ENCODE measurements at places on chromosomes 1 and 21. TPM values are rescaled to one million over a fixed set of nuclear protein-coding genes. Genes with fewer than 3 reads are reported as not detected.

GRCh38 chr21:33266789-33267135 is 595 bp downstream of the IL10RB start:
- DNase-seq, result no peak

DNA sequence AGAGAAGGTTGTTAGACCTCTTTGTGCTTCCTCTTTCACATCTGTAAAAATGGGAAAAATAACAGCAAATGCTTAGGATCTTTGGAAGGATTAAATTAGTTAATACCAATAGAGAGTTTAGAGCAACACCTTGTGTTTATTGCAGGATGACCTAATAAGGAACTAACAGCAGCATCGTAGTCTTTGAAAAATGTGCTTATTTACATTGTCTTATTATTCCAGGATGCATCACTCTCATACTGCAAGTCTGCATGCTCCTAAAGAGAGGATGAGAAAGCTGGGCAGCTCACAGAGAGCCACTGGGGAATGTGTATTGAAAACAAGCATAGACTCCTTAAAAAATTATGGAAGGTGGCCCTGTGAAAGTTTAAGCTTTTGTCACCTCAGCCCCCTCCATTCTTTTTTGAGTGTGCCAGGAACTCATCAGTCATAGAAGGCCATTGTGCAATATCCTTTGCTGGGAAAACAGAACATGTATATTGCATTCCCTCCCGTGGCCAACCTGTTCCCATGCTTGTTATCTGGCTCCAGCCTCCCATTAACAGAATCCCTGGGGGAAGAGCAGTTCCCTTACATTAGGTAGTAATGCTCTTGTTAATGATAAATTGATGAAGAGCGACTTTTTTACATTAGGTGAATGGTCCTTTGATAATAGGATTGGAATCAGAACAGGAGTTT is 180.7 kb downstream of the ZNF326 start:
- no peak for DNase-seq

DNA sequence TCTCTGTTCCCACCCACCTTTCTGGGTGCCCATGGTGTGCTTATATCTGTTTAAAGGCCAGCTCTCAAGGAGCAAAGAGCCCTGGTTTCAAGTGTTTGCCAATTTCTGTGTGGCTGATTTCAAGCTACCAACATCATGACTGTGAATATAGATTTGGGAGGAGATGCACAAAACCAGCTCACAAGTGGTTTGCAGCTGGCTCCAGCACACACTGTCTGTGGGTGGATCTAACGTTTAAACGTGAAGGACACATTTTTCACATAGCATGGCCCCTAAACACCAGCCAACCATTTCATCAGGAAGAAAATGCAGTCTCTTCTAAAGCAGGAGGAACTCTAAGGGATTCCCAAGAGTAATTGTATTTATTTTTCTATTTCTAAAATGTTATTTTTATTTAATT is 65.2 kb downstream of the FCRL5 start:
- DNase-seq, result no peak

GRCh38 chr1:147624011-147624410 is 46.3 kb downstream of the ACP6 start:
- DNase-seq, result no peak

DNA sequence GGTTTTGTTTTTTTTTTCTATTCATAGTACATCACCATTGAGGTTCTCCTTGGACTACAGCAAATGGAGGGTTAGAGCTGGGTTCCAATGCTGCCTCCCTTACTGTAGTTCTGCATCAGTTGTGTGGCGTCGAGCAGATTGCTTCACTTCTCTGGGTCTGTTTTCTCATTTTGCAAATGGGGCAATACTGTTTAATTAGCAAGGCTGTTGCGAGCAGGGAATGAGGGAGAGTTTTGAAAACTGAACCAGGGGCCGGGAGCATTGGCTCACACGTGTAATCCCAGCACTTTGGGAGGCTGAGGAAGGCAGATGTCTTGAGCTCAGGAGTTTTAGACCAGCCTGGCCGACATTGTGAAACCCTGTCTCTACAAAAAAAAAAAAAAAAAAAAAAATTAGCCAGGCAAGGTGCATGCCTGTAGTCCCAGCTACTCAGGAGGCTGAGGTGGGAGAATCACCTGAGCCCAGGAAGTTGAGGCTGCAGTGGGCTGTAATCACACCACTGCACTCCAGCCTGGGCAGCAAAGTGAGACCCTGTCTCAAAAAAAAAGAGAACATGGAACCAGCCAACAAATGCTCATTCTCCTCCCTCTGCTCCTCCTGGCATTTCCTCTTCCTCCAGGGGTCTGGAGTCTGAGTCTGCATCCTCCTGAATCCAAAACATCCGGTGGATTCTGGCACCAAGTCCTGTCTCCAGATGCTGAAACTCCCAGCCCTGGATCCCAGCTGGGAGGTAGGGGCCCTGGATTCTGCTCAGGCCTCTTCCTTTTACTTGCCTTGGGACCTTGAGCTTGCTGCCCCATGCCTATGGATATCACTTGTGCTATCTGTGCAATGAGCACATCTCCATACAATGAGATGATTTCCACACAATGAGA is 3.7 kb upstream of the PLOD1 start:
- DNase-seq, result no peak

ZSWIM5 gene
- 15.9 TPM for total RNA-seq

CRYAA gene
- total RNA-seq, result not detected

S100A5 gene
- total RNA-seq, result not detected

DNA sequence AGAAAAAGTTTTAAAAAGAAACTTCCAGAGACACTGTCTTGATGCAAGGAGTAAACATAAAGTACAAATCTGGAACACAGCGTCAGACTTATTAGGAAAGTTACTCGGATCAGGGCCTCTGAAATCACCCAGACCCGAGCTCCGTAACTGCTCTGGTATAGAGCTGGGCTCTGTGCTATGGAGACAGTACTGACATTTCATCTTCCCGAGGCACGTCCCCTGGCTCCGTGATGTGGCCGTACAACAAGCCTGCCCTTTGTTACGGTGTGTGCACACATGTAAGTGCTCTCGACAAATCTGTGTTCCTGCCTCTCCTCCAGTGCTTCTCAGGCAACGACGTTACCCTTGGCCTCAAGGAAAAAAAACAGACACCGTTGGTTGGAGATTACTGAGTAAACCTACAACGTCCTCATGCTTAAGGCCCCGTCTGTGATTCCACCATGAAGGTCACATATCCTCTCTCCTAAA is 107.0 kb upstream of the IRF2BP2 start:
- no peak for DNase-seq

MTOR gene
- 38.7 TPM for total RNA-seq

DNA sequence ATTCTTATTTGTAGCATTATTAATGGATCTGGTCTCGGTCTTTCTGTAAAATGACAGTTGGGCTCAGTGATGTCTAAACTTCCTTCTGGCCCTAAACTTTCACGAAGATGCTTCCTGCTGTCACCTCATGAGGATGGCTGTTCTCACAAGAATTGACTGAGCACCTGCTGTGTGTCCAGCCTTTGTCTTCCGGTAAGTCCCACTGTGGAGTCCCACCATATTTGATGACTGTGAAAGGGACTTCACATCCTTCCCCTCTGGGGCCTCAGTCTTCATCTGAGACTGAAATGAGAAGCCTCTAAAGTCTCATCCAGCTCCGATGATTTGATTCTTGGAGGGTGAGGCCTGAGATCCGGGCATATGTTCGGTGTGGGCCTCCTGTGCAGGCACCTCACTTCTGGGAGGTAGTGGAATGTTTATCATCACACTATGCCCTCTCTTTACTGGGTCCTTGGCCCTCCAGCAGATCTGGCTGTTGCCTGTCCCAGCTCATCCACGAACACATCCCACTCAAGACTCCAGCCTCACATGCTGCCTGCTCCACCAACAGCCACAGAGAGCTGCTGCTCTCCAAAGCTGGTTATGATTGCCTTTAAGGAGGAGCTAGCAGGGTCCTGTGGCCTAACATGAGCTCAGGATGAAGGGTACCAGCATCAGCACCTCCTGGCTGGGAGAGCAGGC is 95.8 kb downstream of the KCNN3 start:
- no peak for DNase-seq

DNA sequence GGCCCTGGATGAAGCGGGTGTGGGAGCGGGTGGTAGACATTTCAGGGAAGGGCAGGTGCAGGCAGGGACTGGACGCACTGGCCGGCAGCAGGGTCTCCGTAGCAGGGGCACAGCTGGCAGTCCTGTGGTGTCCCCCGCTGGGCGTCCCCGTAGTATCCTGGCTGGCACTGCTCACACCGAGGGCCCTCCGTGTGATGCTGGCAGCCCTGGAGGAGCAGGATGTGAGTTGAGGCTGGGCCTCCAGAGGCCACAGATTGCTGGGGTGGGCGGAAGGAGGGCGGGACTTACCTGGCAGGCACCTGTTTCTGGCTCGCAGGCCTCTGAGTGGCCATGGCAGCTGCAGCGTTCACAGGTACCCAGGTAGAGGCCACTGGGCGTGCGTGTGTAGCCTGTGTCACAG is 62.3 kb downstream of the LDLRAD2 start:
- DNase-seq, result no peak

GRCh38 chr1:13540866-13541265 is 27.1 kb upstream of the LRRC38 start:
- DNase-seq, result no peak

DNA sequence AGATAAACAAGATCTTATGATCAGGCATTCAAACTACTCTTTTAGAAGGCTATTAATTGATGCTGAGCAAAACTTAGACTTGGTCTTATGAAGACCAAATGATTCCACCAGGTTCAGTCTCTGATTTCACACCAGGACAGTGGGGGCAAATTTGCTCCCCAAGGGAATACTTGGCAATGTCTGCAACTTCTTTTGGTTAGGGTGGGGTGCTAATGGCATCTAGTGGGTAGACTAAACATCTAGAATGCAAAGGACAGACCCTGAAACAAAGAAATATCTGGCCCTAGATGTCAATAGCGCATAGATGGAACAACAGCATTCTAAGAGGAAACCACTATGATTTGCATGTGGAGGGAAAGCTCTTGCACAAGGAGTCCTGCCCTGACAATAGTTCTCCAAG is 30.6 kb downstream of the DPT start:
- DNase-seq, result no peak

RC3H1 gene
- total RNA-seq, result 27.3 TPM

DNA sequence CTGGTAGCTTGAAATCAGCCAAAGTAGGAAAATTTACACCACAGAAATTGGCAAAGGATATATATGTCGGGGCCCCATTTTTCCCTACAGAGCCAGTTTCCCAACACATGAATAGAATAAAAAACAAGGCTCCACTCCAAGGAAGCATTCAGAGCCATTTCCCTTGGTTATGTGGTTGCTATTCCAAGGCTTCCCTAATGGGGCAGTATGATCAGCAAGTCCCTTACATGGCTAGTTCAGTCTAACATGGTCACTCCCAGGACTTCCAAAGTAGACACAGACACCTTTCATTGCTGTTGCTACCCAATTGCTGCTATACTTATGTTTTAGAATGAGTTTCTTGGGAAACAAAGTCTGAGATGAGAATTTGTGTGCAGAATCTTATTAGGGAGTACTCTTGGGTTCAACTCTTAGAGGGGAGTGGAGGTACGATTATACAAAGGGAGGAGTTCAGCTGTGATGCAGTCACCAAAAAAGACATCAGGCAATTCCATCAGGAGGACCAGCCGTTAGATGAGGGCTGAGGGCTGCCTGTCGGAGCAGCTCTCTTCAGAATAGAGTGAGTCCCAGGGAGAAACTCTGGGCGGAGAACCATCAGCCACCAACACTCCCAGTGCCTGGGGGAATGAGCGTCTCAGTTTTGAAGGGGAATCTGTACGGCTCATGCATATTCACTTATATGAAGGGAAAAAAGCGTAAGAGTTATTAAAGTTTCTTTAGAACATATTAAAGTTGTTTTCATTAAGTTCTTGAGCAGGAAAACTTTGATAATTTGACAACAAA is 92.9 kb downstream of the C21orf91 start:
- DNase-seq, result no peak

DNA sequence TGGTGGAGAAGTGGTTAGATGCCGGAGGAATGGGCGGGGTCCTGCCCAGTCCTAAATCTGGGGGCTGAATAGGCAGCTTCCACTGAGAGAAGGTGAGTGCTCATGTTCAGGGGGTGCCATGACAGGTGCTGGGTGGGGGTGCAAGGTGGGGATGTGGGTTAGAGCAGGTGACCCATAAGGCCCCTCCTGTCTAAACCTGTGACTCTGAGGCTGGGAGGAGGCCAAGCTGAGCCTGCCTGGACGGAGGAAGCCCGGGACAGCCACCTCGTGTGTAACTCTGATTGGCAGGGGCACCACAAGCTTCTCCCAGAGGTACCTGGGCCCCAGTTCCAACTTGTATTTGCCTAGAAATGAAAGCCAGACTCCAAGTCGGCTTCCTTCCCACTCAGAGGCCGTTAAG is 10.7 kb downstream of the GPR157 start:
- DNase-seq, result no peak

SMG5 gene
- 27.3 TPM for total RNA-seq

DNA sequence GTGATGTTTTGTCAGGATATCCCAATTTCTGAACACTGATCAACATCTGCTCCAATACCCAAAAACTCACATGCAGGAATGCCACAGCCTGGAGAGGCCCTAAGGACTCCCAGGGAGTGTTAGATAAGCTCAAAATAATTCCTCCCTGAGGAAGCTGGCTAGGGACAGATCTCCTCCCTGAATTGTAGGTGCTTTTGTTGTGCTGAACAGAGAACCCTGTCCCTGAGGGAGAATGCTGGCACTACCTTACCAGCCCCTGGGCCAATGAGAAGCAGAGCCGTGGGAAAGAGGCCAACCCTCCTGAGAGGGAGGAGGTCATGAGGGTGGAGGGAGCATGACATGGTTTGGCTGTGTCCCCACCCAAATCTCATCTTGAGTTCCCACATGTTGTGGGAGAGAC is 73.6 kb upstream of the PTGFRN start:
- no peak for DNase-seq

DNA sequence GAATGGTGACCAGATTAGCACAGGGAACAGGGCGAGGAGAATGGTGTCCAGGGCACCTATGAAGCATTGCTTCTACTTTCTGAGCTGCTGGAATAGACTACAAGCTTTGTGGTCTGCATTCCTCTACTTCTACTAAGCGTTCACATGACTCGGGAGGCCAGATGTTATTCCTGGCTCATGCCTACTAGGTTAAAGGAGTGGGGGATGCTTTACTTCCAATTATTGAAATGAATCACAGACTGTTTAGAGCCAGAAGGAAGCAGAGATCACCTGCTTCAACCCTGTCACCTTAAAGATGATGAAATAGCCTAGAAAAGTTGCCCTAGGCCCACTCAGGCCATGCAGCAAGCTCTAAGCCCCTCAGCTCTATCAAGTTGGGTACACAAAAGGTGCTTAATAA is 633.5 kb downstream of the KIF26B start:
- no peak for DNase-seq

GRCh38 chr1:22275167-22275566 is 132.3 kb upstream of the WNT4 start:
- no peak for DNase-seq

All from frontal cortex (tissue), 4 donors.